Thoracic aorta endothelial cell (primary cell): ENCODE measurements at places on chromosomes 16 and 17. TPM values are rescaled to one million over a fixed set of nuclear protein-coding genes. Genes with fewer than 3 reads are reported as not detected.

Gene ADGRG1
- total RNA-seq: 54.5 and 137 TPM in 2 replicates

Gene DHRS7C
- not detected in 2 replicates for total RNA-seq

Gene AGRP
- not detected in 2 replicates for total RNA-seq

Gene ERBB2
- total RNA-seq: 17.3 and 28.9 TPM in 2 replicates

Gene KRTAP2-2
- not detected in 2 replicates for total RNA-seq

Gene ABCA9
- 3.3 and 13.4 TPM in 2 replicates for total RNA-seq
